Right renal cortex interstitium (tissue), 3 donors: ENCODE measurements at places on chromosomes 7 and 10.

DNA sequence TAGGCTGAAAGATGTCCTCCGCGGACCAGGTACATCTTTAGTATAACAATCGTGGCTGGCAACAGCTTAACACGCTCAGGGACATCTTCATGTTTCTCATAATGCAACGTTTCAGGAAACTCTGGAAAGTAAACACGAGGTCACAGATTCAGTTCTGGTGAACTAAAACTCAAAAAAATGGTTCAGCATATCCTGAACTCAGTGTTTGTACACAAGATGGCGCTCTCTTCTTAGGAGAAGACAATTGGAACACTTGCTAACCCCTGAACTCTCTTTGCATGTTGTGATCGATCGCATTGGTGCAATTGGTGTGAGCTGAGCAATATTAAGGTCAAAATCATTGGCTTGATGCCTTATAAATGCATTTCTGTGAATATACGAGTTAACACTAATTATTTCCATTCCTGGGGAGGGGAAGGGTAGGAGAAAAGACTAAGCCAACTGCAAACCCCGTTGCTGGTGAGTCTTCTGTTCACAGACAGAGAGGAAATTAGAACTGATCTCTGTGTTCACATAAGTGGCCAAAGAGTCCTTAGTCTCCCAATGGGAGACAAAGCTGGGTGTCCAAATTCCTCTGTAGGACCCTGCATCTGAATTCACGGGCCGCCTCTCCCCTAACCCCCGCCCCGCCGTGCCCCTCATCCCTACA is 52.6 kb upstream of the FAM180A start:
- DNase-seq = peak; percentile 47

- no peak for DNase-seq
These were observed 33.5 kb upstream of the VPS41 start for GRCh38 chr7:38942431-38943051.

DNA sequence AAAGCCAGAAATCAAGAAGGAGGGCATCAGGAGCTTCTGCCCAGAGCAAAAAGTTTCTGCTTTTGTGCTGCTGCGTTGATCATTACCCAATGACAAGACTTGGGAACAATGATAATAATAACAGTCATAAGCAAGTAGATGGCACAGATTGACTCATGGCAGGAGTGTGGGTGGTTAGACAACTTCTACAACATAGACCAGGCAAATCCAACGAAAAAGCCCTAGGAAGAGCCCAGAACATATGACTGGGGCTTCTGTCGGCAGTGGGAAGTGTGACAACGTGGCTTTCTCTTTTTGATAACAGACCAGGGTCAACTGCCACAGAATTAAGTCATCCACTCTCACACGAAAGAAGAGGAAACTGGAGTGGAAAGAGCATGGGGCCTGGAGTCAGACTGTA is 85.4 kb upstream of the TRIL start:
- no peak for DNase-seq

DNA sequence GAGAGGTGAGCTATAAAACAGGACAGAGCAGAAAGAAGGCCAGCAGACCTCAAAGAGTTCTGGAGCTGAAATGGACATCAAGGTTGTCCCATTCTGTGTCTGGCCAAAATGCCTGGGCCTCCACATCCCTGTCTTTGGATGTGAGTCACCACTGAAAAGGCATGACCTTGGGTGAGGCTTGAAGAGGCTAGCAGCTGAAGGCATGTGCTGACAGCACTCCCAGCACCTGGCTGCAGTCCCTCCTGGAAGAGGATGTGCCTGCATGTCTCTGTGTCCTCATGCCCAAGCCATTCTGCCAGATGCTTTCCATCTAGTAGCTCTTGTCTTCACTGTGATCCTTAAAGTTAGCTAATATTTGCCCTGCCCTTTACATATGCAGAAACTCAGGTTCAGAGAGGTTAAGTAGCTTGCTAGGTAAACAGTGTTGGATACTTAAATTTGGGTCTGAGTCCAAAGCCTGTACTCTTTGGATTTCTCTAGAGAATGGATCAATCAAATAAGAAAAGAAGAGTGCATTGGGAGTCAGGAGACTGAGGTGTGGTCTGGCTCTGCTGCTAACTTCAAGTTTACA is 35.8 kb downstream of the HECW1 start:
- DNase-seq = no peak

DNA sequence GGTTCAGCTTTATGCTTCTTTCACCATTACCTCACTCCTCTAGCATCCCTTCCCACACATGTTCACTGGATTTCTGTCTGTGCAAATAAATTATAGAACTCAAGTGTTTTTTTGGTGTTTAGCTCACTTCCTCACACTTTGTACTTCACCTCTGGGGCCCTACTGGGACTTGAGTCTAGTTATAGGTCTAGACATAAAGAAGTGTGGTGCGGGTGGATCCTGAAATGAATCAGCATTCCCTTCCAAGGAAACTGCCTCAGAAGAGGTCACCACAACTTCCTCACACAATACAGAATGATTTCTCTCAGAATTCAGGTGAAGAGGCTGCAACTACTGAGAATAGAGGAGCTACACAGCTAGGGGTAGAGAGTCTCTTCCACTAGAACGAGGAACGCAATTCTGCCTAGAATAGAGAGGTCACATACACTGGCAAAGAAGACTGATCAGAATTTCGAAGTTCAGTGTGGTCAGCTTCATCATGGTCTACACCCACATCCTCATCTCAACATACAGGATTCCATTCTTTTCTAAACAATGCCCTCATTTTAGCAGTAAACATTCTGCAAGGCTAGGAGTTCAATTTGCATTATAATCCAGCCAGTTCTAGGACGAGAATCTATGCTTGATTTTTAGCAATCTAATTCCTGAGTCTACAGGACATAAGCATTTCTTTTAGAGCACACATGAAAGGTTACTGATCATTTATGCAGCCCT is 938.7 kb upstream of the PHF14 start:
- no peak for DNase-seq

DNA sequence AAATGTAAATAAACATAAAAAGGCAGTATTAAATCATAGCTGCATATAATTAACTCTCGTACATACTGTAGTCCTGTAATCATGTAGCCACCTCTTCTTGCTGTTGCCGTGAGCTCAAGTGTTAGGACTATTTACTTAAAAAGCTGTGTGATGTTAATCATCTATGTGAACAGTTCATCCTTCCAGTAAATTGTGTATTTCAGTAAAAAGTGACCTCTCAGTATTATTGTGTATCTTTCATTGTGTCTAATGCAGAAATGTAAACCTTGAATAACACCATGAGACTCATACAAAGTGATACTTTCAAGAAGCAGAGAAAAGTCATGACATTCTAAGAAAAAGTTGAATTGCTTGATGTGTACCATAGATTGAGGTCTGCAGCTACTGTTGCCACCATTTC is 38.0 kb downstream of the ADD3 start:
- DNase-seq = no peak
